ENCODE measurements at places on chromosomes 7 and 10.

- no peak for DNase-seq
These were observed 462.8 kb upstream of the ZWINT start for GRCh38 chr10:56823849-56824248.

GRCh38 chr7:156673902-156674301 lies 33.3 kb downstream of the RNF32 start:
- no peak for DNase-seq

- no peak for DNase-seq
These were observed 35.4 kb downstream of the PRR15 start for GRCh38 chr7:29599026-29599425.

DNA sequence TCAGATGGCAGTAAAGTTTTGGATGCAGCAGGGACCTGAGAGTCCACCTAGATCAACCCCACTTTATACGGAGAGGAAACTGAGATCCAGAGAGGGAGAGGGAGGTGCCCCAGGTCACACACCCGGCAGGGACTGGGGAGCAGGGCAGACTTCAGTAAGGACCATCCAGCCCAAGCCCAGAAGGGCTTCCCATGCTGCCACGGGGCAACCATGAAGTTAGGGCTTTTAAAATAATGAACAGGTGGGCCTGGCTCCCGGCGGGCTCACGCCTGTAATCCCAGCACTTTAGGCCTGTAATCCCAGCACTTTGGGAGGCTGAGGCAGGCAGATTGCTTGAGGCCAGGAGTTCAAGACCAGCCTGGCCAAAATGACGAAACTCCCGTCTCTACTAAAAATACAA lies 98.5 kb downstream of the HIP1 start:
- DNase-seq, result no peak

DNA sequence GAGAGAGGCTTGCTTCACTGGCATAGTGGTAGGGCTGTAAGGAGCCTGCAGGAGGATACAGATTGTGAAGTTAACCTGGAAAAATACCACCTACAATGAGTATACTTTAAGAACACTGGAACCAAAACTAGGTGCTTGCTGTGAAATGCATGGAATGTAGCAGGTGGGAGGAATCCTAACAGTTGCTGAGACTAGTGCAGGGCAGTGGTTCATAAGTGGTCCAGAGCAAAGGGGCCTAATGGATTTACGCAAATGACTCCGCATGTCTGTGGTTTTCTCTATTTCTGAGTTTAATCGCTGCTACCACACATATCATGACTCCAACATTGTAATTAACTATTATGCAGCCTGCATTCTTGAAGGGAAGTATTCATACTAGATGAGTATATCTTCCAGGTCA lies 218.4 kb downstream of the CHRM2 start:
- DNase-seq, result no peak

- DNase-seq, result no peak
These were observed 105.9 kb upstream of the ANLN start for GRCh38 chr7:36283711-36284130.

- DNase-seq, result no peak
These were observed 91.0 kb downstream of the MICALL2 start for GRCh38 chr7:1368184-1368681.

DNA sequence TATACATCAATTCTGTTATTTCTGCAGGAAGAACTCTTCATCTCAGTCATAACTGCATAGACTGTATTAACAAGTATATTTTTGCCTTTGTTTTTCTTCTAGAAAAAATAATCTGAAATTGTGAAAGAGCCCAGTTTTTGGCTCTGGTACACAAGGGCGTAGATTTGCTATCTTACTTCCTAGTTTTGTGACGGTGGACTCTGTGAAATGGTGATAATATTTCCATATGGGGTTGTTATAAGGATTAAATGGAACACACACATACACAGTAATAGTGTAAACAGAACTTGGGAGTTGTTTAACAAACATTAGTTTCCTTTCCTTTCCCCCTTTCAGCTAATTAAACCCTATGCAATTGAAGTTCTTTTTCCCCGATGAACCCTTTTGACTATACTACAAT lies 108.7 kb downstream of the MKLN1 start:
- no peak for DNase-seq

GRCh38 chr7:101666741-101667140 lies 37.6 kb upstream of the MYL10 start:
- DNase-seq, result no peak

- no peak for DNase-seq
These were observed 169.4 kb downstream of the KIAA1217 start for GRCh38 chr10:24378126-24378920.

- no peak for DNase-seq
These were observed 43.4 kb upstream of the TARP start for GRCh38 chr7:38316733-38317360.

DNA sequence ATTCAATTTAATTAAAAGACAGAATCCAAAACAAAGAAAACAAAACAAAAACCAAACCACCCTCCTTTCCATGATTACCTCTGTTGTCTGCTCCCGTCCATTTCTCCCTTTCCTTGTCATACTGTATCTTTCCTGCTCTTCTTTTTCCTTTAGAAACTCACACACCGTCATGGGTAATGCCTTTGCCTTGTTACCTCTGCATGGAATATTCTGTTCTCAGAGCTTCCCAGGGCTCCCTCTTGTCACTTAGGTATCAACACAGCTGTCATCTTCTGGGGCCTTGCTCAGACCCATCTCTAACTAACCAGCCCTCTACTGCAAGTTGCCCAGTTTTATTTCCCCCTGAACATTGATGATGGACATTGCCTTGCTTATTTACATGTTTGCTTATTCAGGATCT lies 30.2 kb upstream of the GIMAP8 start:
- DNase-seq, result no peak

DNA sequence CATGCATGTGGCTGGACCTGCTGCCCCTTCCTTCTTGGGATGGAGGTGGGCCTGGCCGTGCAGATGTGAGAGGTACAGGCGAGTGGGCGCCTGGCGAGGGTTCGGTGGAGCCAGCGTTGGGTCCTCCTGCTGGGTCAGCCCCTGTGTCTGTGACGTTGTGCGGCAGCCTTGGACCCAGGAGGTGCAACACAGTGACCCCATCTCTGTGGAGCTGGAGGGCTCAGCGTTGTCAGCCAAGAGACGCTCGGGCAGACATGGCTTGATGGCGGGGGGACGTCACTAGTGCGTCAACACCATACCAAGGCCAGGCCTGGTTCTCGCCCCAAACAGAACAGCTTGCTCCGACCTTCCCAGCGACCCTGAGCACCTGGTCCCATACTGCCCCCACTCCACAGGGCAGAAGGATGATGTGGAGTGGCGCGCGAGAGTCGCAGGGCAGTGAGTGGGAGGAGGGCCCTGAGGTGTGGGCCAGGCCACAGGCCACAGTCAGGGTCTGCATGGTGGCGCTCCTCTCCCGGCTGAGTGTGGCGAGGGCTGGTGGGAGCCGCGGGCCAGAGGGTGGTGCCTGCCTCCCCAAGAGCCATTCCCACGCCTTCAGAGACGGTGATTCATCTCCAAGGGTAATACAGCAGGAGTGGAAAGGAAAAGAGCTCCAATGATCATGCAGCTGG lies 184.4 kb downstream of the DNAJB6 start:
- no peak for DNase-seq

DNA sequence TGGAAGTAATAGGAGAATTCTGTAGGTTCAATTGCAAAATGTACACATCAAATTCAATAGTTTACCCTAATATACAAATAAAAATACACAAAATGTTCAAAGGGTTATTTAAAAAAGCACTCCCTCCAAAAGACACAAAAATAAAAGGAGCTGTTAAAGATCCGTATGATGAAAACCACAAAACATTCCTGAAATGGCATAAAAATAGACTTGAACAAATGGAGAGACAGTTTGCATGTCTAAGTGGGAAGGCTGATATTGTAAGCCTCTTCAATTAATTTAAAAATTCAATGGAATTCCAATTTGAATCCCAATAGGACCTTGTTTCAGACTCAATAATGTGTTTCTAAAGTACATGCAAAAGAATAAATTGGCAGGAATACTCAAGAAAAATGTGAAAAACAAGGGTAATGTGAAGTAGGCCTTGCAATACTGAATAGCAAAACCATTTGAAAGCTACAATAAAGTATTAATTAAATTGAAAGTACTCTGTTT lies 38.0 kb upstream of the INSYN2A start:
- no peak for DNase-seq

DNA sequence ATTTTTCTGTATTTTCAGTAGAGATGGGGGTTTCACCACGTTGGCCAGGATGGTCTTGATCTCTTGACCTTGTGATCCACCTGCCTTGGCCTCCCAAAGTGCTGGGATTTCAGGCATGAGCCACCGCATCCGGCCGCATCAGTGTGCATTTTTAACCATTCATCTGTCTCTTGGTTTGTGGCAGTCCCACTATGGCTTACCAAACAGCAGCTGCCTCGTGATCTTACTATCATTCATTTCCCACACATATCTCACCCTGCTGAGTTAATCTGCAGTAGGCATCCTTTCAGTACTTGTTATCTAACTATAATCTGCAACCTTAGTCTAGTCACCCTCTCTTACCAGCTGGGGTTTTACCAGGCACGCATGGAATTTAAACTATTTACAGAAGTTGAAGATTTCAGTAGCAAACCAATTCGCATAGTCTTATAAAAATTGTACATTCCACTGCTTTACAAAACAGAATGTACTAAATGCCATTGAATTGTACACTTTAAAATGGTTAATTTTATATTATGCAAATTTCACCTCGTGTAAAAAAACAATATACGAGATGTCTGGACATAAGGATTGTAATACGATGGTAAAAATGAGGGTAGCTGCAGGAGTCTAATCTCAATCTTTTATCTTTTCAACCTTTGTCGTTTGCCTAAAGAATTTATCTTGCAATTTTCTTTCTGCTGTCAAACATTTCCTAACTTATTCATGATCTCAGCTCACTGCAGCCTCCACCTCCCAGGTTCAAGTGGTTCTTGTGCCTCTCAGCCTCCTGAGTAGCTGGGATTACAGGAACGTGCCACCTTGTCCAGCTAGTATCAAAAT lies 4.6 kb upstream of the TBC1D12 start:
- peak; percentile 46 for DNase-seq

GRCh38 chr7:82694022-82694421 lies 250.4 kb upstream of the CACNA2D1 start:
- DNase-seq, result no peak

- DNase-seq, result peak; percentile 66
These were observed 28.6 kb downstream of the PDSS1 start for GRCh38 chr10:26725837-26726727.

- DNase-seq, result no peak
These were observed 113.4 kb downstream of the SEM1 start for GRCh38 chr7:96596120-96596826.

DNA sequence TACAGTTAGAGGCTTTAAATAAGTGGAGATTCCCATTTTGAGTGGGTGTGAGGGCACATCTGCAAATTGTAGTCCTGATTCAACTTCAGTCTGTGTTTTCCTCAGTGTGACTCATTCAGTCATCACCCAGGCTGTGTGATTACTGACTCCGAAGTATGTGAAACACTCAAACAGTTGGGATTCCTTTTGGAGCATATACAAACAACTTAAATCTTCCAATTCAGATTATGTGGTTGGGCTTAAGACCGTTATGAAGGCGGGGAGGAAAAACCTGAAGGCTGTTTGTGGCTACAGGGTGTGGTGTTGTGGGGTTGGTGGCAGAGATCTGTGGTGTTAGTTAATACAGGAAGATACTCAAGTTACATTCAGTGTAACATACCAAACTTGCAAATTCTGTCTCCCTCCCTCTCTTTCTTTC lies 259.7 kb upstream of the FERD3L start:
- DNase-seq, result peak; percentile 98

GRCh38 chr10:125795637-125796190 lies 20.1 kb upstream of the MMP21 start:
- no peak for DNase-seq

- DNase-seq, result peak; percentile 37
These were observed 31.9 kb upstream of the GUSB start for GRCh38 chr7:66013938-66014337.

DNA sequence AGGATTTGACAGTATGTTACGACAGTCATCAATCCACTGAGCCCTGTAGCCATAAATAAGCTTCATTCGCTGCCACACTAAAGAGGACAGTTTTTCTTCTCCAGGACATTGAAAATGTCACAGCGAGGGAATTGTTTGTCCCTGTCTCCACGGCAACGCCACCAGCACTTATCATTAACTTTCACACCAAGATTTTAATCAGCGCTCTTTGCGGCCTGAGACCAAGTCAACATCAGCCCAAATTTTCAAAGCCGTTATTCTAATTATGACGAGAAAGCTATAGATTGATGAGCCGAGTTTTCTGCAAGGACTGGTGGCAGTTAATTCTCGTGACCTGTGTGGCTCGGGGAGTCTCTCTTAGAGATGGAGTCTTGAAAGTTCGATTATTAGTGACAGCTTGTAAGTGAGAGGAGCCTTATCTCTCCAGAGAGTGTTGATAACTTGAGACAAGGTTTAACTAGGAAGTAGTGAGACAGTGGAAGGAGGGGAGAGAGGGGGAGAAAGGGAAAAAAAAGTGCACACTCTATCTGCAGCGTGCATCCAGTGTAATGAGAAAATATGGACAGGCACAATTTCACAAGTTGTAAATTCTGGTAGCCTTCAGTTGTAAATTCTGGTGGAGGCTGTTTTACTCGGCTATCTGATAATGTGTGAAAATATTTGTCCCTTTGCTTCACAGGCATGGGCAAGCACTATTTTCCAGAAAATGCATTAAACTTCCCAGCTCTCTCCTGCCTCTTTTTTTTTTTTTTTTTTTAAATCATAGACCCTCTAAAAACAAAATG lies 473.3 kb downstream of the LRMDA start:
- DNase-seq, result no peak

DNA sequence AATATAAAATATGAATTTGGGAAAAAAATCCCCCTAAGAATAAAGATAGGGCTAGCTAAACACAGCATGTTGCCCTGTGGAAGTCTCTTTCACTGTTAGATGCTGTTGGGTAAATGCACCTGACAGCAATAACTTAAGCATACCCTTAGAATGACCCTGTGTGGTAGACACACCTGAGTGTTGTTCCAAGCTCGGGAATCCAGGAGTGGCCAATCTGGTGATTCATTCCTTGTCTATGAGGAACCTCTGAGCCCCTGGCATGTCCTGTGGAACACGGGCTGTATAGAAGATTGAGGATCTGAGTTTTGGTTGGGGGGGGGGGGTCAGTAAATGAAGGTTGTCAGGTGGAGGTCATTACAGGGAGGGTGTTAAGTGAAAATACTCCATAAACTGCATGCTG lies 730.0 kb upstream of the IGFBP3 start:
- no peak for DNase-seq

DNA sequence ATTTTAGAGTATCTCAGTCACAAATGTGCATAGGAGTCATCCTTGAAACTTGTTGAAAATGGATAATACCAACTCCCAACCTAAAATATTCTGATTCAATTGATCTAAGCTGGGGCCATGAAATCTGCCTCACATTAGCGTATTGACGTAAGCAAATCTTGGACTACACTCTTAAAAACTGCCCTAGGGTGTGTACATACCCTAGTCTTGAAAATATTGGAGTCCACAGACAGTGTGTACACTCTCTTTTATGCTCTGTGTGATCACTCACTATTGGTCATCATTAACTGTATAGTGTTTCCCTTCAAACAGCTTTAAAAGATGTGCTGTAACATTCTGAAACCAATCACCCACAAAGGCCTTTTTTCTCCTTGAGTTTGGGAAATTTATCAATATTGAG lies 102.9 kb upstream of the FERD3L start:
- DNase-seq, result no peak

- DNase-seq, result no peak
These were observed 8.6 kb downstream of the KNDC1 start for GRCh38 chr10:133168617-133169031.

- DNase-seq, result no peak
These were observed 29.8 kb upstream of the PODXL start for GRCh38 chr7:131586259-131586658.

- DNase-seq, result peak; percentile 93
These were observed 46.9 kb downstream of the EGFR start for GRCh38 chr7:55065511-55066229.

- DNase-seq, result peak; percentile 25
These were observed 62.5 kb upstream of the CHST15 start for GRCh38 chr10:124155781-124156435.
